Naive thymus-derived CD4-positive, alpha-beta T cell (primary cell): ENCODE measurements at places on chromosomes 7 and 10. TPM values are rescaled to one million over a fixed set of nuclear protein-coding genes. Genes with fewer than 3 reads are reported as not detected.

DNA sequence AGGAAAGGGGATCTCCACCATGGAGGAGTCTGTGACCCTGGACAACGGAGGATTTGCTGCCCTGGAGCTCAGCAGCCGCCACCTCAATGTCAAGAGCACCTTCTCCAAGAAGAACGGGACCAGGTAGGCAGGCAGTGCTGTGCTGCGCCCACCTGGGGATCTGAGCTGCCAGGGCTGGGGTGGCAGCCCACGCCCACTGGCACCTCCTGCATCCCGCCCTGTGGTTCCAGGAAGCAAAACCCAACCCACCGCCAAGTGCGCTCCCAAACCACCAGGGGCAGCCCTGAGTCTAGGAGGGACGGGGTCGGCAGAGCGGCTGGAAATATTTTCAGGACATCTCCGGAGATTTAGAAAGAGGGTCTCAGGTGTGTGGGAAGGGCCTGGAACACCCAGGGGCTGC, 440.3 kb upstream of the FOXK1 start:
- H3K27me3 ChIP-seq: no peaks in the 10 kb centered on the region
- no peak overlapping the region for H3K27ac ChIP-seq
- no peaks in the 10 kb centered on the region for H3K4me1 ChIP-seq

DNA sequence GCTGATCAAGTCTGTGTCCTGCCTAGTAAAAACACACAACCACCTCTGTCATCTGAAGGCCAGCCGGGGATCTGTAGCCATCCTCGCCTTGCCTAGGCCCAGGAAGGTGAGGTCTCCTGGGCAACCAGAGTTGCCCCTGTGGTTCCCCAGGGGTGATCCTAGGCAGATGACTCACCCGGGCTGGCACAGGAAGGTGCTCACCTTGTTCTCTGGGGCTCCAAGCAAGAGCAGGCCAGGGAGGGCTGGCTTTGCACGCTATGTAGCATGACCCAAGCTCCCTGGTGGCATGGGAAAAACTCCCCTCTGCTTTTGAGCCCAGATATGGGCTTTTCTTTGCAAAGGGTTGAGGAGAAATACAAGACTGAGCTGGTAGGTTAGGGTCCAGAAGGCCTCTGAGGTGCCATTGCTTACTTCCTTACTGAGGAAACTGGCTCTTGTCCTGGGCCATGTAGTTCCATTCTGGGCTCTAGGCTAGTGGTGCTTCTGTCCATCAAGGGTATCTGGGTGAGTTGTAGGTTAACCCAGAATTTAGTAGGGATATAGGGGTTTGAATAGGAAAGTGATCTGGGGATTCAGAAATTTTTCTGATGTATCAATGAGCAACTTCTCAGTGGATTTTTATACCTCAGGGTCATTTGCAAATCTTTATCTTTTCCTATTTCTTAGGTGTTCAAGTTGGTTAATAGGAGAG, 112.0 kb downstream of the NT5C2 start:
- DNase-seq: no peak
- no peaks in the 10 kb centered on the region for H3K27me3 ChIP-seq
- no peaks in the 10 kb centered on the region for H3K4me1 ChIP-seq
- no peak overlapping the region for H3K4me3 ChIP-seq
- no peak overlapping the region for H3K27ac ChIP-seq

GRCh38 chr10:718143-718700, 28.8 kb upstream of the DIP2C start:
- H3K27me3 ChIP-seq: no peaks in the 10 kb centered on the region
- no peaks in the 10 kb centered on the region for H3K36me3 ChIP-seq
- no peaks in the 10 kb centered on the region for H3K4me1 ChIP-seq
- H3K27ac ChIP-seq: no peak overlapping the region
- H3K4me3 ChIP-seq: no peak overlapping the region

DNA sequence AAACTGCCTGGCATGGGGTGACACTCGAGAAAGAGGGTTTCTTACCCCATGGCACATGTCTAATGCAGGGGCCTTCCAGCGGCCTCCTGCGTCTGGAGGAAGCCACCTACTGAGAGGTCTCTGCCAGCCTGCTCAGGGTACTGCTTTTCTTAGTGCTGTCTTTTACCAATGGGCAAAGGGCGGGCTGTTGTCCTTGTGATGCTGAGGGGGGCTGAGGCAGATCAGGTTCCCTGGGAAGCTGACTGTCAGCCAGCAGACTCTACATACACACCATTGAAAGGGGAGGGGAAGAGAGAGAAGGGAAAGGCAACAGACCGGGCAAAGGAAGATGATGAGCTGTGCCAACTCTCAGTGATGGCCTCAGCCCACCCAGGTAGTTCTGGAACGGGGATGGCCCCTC, 48.7 kb downstream of the COL13A1 start:
- H3K27me3 ChIP-seq: no peaks in the 10 kb centered on the region
- H3K4me1 ChIP-seq: no peaks in the 10 kb centered on the region
- H3K36me3 ChIP-seq: no peaks in the 10 kb centered on the region
- no peak for DNase-seq

GRCh38 chr10:13690281-13690825, 103.6 kb downstream of the PRPF18 start:
- H3K4me3 ChIP-seq: no peak overlapping the region
- DNase-seq: no peak
- H3K27me3 ChIP-seq: no peaks in the 10 kb centered on the region
- no peaks in the 10 kb centered on the region for H3K36me3 ChIP-seq
- H3K27ac ChIP-seq: no peak overlapping the region
- H3K4me1 ChIP-seq: no peaks in the 10 kb centered on the region

DNA sequence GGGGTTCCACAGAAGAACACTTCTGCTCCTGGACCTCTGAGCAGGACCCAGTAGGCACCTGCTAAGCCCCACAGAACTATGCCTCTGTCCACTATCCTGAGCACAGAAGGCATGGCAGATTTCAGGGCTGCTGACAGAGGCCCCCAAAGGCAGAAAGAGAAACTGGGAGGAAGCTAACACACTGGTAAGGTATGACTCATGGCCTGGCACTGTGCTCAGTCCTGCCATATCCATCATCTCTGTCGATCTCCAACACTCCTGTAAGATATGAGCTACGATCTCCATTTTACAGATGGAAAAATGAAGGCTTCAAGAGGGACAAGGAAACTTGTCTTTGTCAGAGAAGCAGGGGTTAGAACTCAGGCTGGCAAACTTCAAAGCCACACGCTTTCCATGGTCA, 62.2 kb downstream of the GRID1 start:
- H3K27ac ChIP-seq: no peak overlapping the region
- no peaks in the 10 kb centered on the region for H3K36me3 ChIP-seq
- no peaks in the 10 kb centered on the region for H3K4me1 ChIP-seq
- no peaks in the 10 kb centered on the region for H3K27me3 ChIP-seq
- no peak overlapping the region for H3K4me3 ChIP-seq

Gene ZNF777
- 15.9 TPM for total RNA-seq

Gene DPY19L1
- 10.0 and 11.8 TPM in 2 replicates for total RNA-seq

Gene TAS2R4
- total RNA-seq: 1.1 TPM
